Muscle of arm (tissue), 14 donors: ENCODE measurements at places on chromosomes 2 and 18.

GRCh38 chr2:112483831-112484230, 1.9 kb downstream of the TTL start:
- no peak for DNase-seq

GRCh38 chr2:239696559-239697207, 295.9 kb upstream of the HDAC4 start:
- no peak for DNase-seq

- DNase-seq, result no peak
Measured at GRCh38 chr2:68032702-68033101, 30.1 kb downstream of the C1D start.

DNA sequence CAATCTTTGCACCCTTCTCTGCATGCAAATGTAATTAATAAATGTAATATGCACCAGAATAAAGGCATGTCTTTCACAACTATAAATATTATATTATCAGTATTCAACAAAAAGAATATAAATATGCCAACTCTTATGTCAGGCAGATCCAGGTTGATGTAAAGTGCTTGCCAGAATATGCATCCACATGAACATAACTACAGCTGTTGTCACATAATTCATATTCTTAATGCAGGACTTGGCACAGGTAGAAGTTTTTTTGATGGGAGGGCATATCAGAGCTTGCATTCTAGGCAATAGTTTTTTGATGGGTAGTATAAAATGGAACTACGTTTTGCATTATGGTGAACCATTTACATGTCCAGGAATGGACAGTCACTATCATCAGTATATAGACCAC, 544.3 kb downstream of the ZNF804A start:
- no peak for DNase-seq

DNA sequence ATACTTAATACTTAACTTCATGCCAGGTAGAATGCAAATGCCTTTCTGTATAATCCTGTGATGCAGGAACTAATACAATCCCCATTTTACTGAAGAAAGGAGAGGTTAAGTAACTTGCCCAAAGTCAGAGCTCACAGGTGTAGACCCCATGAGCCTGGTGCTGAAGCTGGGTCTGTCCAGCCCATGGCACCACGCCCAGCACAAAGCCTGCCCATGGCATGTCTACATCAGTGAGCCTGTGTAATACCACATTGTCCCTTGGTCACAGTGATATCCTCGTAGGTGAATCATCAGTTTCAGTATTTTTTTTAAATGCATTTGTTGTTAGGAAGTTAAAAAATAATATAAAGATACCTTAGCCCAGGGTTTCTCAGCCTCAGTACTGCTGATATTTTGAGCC, 69.9 kb upstream of the MCFD2 start:
- DNase-seq, result no peak
